ENCODE measurements at places on chromosomes 5 and 9. TPM values are rescaled to one million over a fixed set of nuclear protein-coding genes. Genes with fewer than 3 reads are reported as not detected.

The BTNL9 gene
- polyA plus RNA-seq: 8.7 TPM

The LCP2 gene
- polyA plus RNA-seq: 3.2 TPM

The KCTD16 gene
- polyA plus RNA-seq: 2.4 TPM

The DRD1 gene
- not detected for polyA plus RNA-seq

The IL9 gene
- not detected for polyA plus RNA-seq

The IFNA2 gene
- not detected for polyA plus RNA-seq

The ANKDD1B gene
- polyA plus RNA-seq: 5.8 TPM

The FAXDC2 gene
- polyA plus RNA-seq: 33.3 TPM

The PCDHA4 gene
- polyA plus RNA-seq: 0.62 TPM

The CMYA5 gene
- polyA plus RNA-seq: 20.1 TPM

The SLC36A2 gene
- 6.3 TPM for polyA plus RNA-seq

The SLC23A1 gene
- polyA plus RNA-seq: 12.1 TPM

The TAS2R1 gene
- 0.05 TPM for polyA plus RNA-seq

All from right renal pelvis (tissue), 4 donors.